ENCODE measurements at places on chromosomes 1 and 21.

DNA sequence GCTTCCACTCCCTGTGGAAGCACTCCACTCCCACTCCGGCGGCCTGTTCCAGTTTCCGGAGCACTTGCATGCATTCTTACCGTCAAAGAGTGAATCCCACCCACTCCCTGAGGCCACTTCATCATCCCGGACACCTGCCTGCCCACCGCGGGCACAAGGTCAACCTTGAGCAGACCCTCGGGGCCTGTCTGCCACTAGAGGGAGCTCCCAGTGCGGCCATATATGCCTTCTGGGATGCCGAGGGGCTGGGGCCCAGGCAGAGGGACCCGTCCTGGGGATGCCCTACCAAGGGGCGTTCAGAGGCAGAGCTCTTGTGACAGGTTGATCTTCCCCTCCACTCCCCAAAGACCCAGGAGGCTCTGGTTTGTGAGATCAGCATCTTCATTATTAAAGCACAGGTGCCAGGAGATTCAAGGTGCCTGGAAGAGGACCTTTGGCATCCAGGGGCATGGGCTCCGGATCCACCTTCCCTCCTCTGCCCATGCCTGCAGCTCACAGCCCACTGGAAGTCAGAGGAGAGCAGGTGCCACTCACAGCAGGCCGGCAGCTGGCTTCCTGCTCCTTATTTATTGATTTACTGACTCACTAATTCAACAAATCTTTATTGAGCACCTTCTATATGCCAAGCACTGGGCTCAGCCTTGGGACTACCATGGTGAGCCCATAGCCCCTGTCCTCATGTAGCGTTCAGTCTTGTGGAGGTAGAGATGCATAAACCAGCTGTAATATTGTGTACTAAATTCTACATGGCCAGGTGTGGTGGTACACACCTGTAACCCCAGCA is 47.3 kb downstream of the UBIAD1 start:
- DNase-seq, result no peak

- DNase-seq, result no peak
Measured at GRCh38 chr1:200029035-200029821, 1.7 kb downstream of the NR5A2 start.

GRCh38 chr1:75632350-75632949 is 21.5 kb upstream of the SLC44A5 start:
- no peak for DNase-seq

- no peak for DNase-seq
Measured at GRCh38 chr1:3717041-3717714, 35.1 kb upstream of the CCDC27 start.

DNA sequence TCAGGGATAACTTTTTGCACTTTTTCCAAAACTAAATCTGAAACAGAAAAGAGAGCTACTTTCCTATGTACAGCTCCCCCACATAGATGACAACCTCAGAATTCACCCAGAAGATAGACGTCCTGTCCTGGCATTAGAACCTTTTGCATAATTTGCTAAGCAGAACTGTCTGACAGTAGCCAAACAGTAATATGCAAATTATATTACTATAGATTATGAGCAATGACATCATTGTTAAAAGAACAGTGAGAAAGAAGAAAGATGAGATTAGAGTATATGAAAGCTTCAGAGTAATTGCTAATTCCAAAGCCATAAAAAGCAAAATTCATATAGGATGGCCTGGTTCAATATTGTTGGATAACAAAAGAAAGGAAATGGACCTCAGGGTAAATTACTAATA is 43.7 kb downstream of the SLC44A5 start:
- DNase-seq, result no peak

GRCh38 chr1:202575918-202576653 is 134.2 kb downstream of the SYT2 start:
- DNase-seq, result no peak

DNA sequence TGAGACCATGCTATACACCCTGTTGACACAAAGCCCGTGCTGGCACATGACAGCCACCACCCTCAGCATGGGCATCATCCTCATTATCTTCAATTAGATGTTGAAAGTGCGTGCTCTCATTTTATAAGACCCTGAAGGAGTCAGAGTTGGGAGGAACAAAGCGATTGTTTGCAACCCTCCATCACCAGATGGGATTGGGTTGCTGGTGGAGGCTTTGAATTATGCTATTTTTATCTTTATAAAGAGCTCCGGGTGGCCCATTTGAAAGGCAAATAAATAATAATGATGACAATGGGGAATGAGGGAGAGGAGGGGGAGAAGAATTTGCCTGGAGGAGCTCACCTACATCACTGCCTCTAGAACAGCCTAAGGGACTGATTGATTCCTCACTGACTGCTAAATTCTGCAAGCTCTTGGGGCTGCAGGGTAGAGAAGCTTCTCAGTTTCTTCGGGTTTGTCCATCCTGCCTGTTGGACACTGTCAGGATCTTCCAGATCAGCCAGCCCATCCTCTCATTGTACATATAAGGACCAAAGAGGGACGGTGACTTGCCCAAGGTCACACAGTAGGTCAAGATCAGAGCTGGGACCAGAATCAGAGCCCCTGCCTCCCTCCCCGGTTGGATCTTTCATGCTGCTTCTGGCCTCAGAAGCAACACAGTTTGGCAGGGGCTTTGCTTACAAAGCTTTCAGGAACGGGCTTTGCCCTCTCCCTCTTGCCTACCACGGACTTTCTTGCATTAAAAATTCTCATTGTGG is 130.9 kb upstream of the ZBTB40 start:
- DNase-seq, result no peak

DNA sequence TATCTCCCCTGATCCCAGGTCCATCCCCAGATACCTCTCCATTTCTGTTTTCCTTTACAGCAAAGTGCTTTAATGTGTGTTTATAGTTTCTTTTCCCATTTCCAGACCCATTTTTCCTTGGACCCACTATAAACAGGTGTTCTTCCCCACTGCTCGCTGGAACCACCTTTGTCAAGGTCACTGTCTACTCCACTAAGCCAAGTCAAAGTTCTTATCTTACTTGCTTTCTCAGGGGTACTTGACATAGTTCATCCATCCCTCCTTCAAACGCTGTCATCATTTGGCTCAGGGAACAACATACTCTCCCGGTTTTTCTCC is 8.3 kb downstream of the SLAMF1 start:
- DNase-seq, result no peak

DNA sequence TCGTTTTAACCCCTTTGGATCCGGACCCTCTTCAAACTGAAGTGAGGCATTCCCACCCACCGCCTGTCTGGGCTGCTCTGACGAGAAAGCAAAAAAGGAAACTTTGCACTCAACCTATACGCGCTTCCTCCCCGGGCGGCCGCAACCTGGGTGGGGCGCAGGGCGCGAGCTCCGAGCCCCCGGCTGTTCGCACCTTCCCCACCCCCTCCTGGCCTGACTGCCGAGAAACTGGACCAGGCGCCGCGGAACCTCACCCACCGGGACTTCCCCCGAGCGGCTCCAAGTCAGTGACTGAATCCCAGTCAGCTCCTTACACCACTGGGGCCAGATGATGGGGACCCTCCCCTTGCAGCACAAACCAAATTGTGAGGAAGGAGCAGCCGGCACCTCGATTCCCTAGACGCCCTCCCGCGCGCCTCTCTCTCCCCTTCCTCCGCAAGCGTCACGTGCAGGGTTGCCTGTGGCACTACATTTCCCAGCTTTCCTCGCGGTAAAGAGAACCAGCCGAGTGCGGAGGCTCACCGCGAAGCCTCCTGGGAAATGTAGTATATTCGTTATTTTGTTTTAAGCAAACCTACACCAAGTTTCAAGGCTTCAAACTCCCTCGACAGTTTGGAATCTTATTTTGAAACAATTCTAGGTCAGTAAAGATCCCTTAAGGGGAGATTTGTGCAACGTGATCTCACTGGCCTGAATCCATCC is at the start of gene RAB29:
Gene RAB29 (minus strand): TSS at position 468 of the 702 bp plus-strand sequence. CDS start 526 bp downstream, outside the sequence.
- peak; percentile 56 for DNase-seq

- DNase-seq, result no peak
Measured at GRCh38 chr1:176996456-176997090, 167.9 kb downstream of the ASTN1 start.

DNA sequence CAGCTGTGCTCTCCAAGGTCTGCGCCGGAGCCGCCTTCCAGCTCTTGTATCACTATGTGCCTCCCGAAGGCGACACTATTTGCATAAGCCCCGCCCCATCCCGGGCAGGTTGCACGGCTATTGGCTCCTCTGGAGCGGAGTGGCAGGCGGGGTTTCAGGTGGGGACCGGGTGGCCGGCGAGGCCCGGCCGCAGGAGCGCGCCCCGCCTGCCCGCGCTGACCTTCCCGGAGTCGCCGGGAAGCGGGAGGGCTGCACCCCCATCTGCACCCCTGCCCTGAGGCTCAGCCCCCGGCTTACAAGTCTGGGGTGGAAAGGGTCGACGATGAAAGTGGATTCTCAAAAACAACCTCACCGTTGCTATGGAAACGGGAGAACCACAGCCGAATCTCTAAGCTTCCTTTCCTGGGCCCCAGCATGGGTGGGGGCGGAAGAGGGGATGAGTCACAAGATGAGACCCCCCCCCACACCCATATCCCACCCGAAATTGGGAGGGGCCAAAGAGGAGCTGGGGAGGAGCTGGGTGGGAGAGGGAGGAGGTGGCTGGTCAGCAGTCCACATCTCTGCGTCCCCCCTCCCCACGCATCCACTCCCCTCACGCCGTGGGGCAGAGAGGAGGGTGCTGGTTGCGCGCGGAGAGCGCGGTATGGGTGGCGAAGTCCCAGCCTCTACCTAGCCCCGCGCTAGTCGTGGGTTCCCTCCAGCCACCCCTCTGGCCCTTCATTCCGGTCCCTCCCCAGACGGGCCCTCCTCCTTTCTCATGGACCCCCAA is at the start of gene HPCAL4:
Gene HPCAL4 (minus strand): TSS at position 51 of the 769 bp plus-strand sequence. CDS start 6,830 bp downstream, outside the sequence.
- DNase-seq, result peak; percentile 64

- no peak for DNase-seq
Measured at GRCh38 chr1:173112129-173112528, 61.4 kb upstream of the TNFSF18 start.

DNA sequence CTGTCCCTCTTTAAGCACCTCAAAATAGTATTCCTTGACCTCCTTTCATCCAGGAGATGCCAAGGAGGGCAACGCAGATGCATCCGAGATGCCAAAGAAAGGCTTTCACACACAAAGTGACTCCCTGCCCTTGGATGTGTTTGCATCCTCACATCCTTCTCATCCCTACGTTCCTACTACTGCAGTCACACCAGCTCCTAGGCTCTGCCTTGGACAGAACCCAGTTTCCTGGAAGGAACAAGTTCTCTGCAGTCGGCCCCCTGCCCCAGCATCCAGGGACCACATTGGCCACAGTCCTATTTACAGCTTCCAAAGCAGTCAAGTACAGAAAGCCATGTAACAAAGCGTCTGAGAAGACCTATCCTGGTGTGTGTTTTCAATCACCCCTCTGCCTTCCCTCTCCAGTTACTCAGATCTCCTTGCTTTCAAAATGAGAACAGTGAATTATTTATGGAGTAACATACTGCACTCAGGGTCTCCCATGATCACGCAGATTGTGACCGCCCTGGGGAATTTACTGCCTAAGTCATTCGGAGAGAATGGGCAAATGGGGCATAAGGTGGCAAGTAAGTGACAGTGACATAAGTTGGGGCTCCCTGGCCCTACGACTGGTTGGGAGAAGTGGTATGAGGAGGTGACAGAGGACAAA is 21.8 kb upstream of the SRP9 start:
- DNase-seq, result no peak

DNA sequence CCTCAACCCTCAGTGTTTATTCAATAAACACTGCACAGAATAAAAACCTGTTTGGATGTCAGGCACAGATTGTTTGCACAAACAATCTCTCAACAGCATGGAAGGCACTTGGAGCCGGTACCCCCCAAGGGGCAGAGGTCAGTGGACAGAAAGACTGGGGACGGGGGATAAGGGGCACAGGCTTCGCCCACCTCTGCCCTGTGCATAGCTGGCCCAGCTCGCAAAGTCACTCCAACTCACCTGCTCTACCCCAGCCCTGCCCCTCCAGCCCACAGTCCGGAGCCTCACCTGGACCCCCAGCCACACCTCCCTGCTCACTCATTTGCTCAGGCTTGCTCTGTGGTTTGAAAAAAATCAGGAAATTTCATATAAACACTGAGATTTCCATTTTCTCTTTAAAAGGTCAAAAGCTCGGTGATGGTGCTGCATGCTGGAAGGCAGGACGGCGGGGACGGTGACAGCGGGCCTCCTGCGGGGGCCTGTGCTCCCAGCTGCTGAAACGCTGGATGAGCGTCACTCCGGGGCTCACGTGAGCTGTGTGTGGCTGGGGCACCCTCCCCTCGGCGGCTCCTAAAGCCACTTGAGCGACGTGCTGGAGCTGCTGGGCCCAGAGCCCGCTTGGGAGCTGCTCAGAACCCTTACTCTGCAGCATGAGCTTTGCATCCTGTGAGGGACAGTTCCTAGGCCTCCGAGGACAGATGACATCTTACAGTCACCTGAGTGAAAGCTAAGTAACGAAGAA is 54.5 kb downstream of the PRDM15 start:
- no peak for DNase-seq

DNA sequence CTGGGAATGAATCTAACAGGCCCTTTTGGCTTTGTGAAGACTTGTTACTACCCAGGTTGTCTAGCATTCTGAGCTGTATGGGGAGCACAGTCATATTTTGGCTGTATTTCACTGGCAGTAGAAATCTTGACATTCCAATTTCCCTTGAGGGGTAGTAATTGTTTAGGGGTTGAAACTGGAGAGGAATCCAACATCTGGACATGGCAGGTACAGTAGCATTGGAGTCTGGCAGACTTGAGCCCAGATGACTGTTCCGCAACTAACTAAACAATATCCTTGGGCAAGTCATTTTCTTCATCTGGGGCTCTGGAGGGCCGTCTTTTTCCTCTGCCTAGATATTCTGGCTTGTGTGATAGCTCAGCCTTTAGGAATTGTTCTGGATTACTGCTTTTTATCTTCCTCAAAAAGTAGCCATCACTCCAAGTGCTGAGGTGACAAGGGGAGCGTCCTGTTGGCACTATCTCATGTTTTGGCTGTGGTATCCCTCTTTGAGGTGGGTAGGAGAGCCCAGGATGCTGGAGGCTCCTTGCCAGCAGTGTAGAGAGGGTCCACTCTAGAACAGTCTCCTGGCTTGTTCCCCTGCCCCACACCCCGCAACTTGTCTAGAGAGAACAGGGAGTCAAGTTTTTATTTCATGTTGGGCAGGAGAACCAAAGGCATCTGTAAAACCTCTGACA is 22.7 kb upstream of the NBL1 start:
- no peak for DNase-seq

DNA sequence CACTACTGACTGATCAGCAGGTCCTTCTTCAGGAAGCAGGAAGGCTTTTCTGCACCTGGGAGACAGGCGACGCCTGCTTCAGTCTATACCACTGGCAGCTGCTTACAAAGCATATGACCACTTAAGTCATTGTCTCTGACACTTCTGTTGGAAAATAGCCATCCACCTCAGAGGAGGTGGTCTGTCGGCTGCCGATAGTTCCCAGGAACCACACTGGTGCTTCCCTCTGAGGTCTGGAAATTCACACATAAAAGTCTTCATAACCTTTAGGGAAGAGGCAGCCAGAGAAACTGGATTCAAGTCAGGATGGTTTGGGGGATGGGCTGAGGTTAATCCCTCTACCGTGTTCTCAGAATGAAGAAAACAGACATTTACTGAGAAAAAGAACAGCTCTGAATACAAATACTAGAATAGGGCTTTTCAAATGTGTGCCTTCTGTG is 15.6 kb upstream of the SRP9 start:
- no peak for DNase-seq

Data from stimulated activated CD8-positive, alpha-beta memory T cell treated with anti-CD3 and anti-CD28 coated beads, Interleukin-15, amount 100 ng/mL, for 24 hours (primary cell).